ENCODE measurements at places on chromosomes 16 and 17. TPM values are rescaled to one million over a fixed set of nuclear protein-coding genes. Genes with fewer than 3 reads are reported as not detected.

The LGALS3BP gene
- 191 TPM for total RNA-seq

The DYNLRB2 gene
- not detected for total RNA-seq

The TEKT3 gene
- total RNA-seq = not detected

The KDM6B gene
- total RNA-seq = 11.6 TPM

The USB1 gene
- 44.9 TPM for total RNA-seq

The MEIOC gene
- not detected for total RNA-seq

The HOXB13 gene
- total RNA-seq = 1.5 TPM

The UNC45B gene
- total RNA-seq = not detected

The KSR1 gene
- 18.2 TPM for total RNA-seq

The KCNH4 gene
- not detected for total RNA-seq

The ERI2 gene
- total RNA-seq = 16.4 TPM

GRCh38 chr17:7078711-7079110, 1.3 kb downstream of the CLEC10A start:
- no peak for DNase-seq

GRCh38 chr16:5977329-5977728, 879.7 kb upstream of the EEF2KMT start:
- no peak for DNase-seq

DNA sequence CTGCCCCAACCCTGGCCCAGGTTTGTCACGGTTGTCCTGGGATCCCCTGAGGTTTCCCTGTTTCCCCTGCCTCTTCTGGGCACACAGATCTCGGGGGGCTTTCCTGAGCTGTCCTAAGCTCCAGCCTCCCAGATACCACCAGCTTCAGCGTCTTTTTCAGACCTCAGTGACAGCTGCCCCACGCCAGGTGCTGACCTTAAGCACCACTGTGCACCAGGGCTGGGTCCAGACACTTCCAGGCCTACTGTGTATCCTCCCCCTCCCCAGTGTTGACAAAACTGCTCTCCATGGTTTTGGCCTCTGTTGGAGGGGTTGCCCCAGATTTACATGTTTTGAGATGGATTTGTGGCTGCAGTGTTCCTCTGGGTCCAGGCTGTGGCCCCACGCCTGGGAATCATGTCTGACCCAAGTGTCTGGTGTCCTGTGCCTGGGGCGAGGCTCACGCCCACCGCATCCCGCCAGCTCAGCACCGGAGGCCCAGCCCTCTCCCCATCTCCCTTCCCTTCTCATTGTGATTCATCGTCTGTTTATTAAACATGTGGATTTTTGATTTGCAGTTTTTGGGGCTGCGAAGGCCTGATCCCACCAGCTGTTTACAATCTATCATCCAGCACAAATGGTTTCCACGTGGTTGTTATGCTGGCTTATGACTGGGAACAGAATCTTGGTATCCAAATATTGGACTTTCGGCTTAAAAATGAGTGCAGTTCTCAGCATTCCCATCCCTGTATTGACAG, 82.1 kb downstream of the METRNL start:
- DNase-seq = peak; percentile 40

GRCh38 chr17:57285701-57286100, 29.4 kb downstream of the MSI2 start:
- no peak for DNase-seq

- DNase-seq = no peak
Observed at GRCh38 chr16:68425498-68426346, 22.6 kb downstream of the SMPD3 start.

DNA sequence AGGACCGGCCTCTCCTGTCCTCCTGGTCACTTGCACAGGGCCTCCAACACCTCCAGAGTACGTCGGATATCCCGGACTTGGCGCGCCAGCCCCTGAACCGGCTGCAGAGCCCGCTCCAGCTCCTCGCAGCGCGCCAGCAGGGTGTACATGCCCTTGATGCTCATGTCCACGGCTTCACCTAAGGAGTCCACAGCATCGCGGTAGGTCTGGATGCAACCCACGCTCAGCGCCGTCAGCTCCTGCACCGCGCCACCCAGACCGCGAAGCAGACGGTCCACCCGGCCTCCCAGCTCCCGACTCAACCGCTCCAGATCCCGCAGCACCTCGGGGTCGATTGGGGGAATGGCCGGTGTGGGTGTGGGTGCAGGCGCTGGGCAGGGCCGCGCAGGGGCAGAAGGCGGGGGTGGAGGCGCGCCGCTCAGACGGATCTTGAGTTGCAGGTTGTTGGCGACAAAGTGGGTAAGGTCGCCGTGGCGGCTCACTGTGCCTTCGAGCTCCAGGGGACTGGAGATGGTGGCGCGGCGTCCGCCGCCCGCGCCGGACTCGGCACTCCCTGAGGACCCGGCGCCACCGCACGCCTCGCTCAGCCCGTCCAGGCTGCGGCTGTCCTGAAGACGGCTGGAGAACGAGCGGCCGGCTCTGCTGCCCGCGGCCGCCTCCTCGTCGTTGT, 804 bp downstream of the BORCS6 start:
- no peak for DNase-seq

DNA sequence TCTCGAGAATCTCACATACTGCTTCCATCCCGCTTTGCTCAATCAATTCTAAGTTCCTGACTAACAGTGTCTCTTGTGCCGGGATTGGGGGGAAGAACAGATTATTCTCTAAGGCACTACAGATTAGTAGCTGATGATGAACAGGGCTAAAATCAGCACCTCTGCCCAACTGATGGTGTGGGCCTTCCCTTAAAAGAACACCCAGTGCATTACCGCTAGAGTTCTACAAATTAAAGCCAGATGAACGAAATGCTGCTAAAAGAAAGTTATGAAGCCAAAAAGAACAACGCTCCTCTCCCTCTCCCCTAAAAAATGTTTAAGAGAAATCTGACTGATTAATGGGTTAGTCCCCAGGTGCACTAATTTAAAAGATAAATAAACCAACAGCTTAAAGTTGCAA, 4.4 kb downstream of the CDC27 start:
- no peak for DNase-seq

GRCh38 chr17:57861790-57862693, 12.2 kb upstream of the MRPS23 start:
- peak; percentile 89 for DNase-seq

- no peak for DNase-seq
Observed at GRCh38 chr16:27404163-27404823, 2.3 kb downstream of the IL21R start.

GRCh38 chr17:54899721-54900456, 763 bp upstream of the TOM1L1 start:
- no peak for DNase-seq

DNA sequence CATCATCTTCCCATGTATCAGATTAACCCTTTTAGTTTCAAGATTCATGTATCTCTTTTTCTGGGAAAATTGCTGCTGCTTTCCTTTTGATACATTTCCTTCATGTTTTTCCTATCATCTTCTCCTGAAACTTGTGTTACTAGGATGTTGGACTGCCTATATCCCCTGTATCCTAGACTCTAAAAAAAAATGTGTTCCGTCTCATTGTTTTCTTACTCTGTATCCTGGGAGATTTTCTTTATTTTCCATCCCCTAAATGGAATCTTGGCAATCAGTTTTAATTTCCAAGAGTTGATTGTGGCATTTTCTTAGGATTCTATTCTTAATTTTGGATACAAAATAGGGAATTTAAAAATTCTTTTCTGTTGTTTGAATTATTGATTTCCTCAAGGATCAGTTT, 36.8 kb downstream of the MAP2K4 start:
- DNase-seq = no peak

DNA sequence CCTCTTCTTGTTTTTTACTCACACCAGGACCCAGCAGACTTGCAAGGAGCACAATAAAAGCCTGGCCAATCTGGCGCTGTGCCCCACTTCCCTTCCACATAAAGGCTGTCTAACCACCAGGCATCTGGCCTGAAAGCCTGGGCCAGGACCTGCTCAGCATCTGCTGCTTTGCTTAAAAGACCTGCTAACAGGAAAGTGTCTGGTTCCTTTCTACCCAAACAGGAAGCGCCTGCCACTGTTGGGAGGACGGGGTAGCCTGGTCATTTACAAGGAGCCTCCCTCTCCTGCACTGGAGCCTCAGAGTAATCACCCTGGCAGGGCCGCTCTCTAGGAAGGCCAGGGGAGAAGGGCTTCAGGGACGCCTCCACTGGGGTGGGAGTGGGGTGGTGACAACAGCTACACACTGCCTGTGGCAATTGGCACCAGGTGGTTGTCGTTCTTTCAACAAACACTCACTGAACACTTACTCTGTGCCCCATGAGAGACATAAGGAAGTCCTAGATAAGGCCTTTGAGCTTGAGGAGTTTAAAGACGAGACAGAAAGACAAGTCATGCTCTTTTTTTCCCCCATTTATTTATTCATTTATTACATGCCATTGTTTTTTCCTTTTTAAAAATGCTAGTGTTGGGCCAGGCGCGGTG, 6.3 kb upstream of the MMP28 start:
- DNase-seq = peak; percentile 98

- peak; percentile 64 for DNase-seq
Observed at GRCh38 chr16:85844786-85845185, 45.3 kb downstream of the COX4I1 start.

DNA sequence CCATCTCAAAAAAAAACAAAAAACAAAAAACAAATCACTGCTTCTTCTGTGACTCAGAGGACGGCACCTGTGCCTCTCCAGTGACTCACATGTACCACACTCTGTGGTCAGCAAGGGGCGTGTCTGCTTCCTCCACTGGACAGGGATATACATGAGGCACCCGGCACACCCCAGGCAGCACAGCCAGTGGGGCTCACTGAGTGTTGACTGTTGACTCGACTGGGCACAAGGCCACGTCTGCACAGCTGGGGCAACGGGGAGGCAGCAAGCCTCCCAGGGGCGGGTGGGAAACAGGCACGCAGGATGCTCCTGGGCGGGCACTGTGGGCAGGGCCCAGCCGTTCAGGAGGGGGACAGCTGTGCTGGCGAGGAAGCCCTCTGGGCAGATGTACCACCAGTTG, 64.1 kb downstream of the TIMM22 start:
- DNase-seq = peak; percentile 79

GRCh38 chr17:7530023-7530900, 18.6 kb upstream of the TNFSF12 start:
- DNase-seq = no peak

GRCh38 chr16:2775765-2776499, 1.1 kb downstream of the ELOB start:
- peak; percentile 30 for DNase-seq

GRCh38 chr16:30006095-30006473, 4.7 kb downstream of the DOC2A start:
- DNase-seq = no peak

DNA sequence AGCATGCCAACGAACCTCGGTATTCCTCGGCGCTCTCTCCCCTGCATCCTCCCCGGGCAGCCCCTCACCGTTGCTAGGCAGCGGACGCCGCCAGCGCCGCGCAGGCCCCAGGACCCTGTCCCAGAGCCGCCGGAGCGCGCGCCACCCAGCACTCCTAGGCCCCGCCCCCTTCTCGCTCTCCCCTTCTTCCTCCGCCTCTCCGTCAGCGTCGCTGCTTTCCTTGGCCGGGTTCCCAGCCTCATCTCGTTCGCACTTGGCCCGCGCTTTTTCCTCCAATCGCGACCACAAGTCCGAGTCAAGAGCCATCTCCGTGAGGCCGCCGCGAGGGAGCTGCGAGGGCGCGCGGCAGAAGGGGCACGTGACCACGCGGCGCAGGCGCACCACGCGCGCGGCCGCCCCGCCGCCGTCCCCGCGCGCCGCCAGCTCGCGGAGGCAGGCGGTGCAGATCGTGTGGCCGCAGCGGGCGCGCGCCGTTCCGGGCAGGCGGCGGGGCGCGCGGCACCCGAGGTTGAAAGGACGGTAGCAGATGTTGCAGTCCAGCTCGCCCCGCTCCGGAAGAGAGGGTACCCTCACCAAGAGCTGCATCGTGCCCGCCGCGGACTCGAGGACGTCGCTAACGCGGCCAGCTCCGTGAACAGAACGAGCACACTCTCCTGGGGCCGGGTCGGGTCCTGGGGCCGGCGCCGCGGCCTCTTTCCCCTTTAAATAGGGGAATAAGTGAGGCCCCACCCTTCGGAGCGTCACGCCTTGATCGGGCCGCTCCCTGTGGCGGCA, at the start of gene RNF227:
TSS of gene RNF227 (minus strand) at position 679 of the 774 bp plus-strand sequence. CDS start at position 585, 94 bp downstream.
- DNase-seq = peak; percentile 98

- DNase-seq = no peak
Observed at GRCh38 chr16:66911112-66911511, 7.6 kb downstream of the CDH16 start.

Data from sigmoid colon (tissue), 7 donors.